ENCODE measurements at places on chromosomes 3 and 15.

DNA sequence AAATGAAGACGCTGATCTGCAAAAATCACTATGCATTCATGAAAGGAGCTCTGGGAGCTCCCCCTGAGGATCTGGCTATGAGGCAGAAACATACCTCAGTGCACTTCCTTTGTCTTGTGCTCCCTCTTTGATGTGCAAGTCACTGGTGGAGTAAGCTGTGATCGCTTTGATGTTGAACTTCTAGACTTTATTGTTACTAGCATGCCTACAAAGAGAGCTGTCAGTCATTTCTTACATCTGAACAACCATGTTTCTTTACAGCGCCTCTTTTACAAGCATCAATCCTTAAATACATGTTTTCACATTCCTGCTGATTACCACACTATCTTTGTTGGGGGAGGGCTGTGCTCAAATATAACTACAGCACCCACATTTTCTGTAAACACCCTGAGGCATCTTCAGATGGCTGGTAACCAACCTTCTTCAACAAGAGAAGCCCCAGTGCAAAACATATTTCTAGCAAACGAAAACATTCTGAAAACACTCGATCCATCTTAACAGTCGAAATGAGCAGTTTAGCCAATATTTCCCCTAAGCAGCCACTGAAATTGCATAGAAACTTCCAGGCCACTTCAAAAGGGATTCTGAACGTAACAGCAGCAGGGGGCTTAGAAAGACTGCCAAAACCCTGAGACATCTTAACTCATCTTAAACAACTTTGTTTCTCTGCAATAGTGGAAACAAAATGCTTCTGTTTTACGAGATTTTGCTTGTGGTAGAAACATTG is 101.9 kb upstream of the ICE2 start:
- DNase-seq = peak; percentile 63

GRCh38 chr15:63945838-63946298 is 100.4 kb downstream of the DAPK2 start:
- no peak for DNase-seq

GRCh38 chr3:12303534-12303933 is 14.7 kb downstream of the PPARG start:
- DNase-seq = no peak

GRCh38 chr3:163915280-163915679 is 1163.0 kb downstream of the SI start:
- DNase-seq = no peak

GRCh38 chr3:53774414-53774813 is 71.8 kb downstream of the CHDH start:
- DNase-seq = no peak

DNA sequence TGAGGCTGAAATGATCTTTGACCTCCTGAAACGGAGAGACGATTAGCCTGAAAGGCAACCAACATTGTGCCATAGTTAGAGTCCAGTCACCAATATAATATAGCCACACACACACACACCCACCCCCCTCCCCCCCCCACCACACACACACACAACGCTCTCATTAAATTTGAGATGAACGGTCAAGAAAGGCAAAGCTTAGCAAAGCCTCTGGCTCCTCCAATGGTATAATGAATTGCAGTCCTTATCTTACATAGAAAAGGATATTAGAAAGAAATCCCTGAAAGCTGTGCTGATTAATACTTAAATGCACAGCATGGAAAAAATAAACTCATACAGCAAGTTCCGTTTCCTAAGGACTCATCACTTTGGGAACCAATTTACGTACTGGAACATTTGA is 876 bp upstream of the ZNF385D start:
- DNase-seq = no peak

GRCh38 chr15:58522865-58523264 is 91.1 kb downstream of the LIPC start:
- DNase-seq = no peak

DNA sequence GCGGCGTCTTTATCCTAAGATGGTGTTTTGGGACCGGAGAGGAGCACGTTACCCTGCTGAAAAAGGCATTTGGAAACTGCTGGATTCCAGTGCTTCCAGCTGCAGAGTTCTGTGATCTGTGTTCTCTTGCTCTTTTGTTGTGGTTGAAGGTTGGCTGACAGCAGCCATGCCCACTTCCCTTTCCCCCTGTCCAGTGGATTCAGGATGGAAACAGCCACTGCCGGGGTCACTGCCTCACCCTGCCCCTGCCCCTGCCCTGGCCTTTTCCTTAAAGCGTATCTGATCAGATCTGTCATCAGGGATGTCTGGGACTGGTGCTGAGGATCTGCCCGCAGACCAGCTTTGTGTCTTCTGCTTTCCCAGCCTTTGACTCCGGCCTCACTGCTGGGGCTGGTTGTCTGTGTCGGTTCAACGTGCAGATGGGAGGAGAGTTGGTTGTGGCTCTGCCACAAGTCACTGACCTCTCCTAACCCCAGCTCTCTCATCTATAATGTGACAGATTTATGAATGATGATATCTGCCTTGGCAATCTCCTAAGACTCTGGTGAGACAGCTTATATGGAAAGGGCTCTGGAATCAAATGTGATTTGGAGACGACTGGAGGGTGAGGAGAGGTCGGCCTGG is 219.4 kb upstream of the BHLHE40 start:
- DNase-seq = no peak

DNA sequence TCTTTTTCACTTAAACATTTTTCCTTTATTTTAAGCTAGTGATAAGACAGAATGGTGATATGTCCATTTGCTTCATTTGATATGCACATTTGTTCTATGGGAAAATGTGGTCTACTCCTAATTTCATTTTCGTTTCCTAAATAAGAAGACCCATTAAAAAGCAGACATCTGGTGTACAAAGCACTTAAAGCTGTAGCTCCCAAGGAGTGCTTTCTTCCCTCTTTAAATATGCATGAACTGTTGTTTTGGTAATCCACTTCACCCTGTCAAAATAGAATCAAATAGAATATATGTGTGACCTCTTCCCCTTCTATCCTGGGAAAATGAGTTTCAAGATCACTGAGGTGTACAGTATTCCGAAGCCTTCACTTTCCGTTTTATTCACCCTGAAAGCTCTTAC is 182.8 kb downstream of the ROBO2 start:
- DNase-seq = no peak

DNA sequence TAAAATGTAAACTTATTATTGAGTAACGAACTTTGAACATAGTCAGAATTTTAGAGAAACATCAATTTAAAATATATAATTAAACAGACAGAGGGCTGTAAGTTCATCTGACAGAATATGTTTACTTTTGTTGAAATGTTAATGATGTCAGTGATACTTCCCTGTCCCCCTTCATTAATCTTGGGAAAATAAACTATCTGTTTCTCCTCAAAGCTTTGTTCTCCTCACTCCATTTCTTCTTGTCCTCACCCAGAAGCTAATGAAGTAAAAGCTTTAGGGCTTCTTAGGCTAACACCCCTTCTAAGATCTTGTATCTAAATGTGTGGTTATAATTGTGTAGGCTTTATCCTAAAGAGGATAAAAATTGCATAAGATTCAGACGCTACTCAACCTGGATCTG is 1031.8 kb downstream of the FHIT start:
- no peak for DNase-seq

- no peak for DNase-seq
These were observed 38.8 kb downstream of the EOGT start for GRCh38 chr3:68974711-68975110.

GRCh38 chr3:46709721-46710120 is 7.9 kb downstream of the PRSS50 start:
- DNase-seq = no peak

DNA sequence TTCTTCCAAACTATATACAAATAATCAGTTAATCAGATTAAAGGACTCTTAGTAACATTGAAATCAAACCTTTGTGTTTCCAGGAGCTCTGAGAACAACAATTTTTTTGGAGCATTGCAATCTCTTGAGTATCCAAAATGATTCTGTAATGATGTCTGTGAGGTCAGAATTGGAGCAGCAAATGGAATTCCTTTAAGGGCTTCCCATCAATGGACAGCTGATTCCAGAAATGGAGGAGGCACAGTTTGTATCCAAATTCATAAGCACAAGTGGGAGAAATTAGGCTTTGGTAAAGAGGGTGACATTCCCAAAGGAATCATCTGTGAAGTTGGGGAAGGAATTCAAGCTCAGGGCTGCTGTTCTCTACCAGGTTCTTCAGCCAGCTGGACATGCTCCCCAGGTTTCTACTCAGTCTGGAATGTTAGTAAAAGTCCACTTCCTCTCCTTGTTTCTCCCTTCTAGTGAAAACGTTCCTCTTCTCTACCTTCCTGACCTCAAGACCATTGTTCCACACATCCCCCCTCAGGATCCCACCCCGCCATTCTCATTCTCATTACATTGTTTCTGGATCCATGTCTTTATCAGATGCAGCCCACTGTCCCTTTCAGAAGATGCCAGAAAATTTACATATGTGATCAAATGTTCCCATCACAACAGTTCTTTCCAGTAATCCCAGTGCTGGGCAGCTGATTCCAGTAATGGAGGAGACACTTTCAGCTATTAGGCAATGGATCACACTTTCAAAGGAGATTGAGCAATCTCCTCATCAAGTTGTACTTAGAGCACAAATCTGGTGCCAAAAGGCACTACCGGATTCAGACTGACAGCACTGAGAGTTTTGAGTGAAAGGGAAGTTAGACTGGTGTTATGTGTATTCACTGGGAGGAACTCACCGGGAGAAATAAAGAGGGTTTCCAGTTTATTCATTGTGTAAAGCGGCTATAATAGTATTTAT is 391.3 kb upstream of the TPRG1 start:
- no peak for DNase-seq

- DNase-seq = no peak
These were observed 431.8 kb upstream of the CNTN4 start for GRCh38 chr3:1666865-1667264.

DNA sequence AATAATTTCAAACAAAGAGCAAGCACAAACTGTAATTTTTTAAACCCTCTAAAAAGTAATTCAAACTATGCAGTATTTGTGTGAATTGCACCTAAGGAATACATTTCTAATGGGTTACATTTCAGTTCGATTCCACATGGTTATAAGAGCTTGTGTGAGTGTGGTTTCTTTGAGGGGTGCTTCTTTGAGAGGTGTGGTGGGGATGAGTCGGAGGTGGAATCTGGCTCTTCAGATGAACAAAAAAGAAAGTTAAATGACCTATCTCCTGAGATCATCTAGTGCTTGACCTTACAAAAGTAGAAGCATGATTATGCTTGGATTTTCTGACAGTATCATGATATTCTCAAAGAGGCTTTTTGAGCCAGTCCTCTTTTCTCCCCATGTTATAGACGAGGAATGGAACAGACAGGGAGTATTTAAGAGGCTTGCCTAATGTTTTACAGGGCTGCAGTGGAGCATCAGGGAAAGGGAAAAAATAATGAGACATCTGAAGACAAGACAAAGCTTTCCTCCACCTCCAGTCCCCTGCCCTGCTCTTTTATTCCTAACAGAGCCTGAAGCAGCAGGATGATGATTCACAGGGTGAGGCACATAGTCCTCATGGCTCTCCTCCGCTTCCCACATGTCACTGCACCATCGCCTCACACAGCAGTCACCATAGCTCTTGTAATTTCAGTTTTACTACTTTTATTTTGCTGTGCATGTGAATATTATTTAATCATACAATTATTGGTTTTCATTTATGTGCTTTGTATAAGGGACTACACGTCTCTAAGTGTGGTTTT is 82.0 kb downstream of the LYSMD4 start:
- DNase-seq = no peak

- no peak for DNase-seq
These were observed 77.0 kb downstream of the BBX start for GRCh38 chr3:107599772-107600145.

DNA sequence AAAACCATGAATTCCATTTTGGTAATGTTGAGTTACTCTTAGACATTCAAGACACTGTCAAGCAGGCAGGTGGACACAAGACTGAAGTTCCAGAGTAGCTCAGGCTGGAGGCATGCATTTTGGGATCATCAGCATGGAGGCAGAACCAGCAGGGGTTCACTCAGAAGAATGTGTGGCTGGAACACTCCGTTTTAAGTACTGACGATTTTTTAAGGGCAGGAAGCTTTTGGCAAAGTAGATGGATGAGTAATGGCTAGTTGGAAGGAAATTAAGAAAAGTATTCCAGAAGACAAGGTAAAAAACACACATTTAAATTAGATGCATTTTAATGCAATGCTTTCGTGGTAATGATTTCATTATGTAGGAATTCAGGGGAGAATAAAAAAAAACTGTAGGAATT is 420.4 kb downstream of the ROBO2 start:
- no peak for DNase-seq

- DNase-seq = no peak
These were observed 91.3 kb downstream of the DGKG start for GRCh38 chr3:186270701-186271100.

DNA sequence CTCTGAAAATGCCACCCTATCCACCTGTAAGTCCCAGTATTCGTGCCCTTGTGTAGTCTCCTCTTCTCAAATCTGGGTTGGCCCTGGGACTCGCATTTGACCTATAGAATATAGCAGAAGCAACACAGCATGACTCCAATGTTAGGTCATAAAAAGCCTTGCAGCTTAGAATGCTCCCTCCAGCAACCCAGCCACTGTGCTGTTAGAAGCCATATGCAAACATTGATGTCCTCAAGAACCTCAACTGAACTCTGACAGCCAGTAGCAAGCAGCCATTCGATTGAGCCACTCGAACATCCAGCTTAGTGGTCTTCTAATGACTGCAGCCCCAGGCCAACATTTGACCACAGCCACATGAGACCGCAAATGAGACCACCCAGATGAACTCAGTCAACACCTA is 26.6 kb downstream of the MECOM start:
- DNase-seq = no peak

DNA sequence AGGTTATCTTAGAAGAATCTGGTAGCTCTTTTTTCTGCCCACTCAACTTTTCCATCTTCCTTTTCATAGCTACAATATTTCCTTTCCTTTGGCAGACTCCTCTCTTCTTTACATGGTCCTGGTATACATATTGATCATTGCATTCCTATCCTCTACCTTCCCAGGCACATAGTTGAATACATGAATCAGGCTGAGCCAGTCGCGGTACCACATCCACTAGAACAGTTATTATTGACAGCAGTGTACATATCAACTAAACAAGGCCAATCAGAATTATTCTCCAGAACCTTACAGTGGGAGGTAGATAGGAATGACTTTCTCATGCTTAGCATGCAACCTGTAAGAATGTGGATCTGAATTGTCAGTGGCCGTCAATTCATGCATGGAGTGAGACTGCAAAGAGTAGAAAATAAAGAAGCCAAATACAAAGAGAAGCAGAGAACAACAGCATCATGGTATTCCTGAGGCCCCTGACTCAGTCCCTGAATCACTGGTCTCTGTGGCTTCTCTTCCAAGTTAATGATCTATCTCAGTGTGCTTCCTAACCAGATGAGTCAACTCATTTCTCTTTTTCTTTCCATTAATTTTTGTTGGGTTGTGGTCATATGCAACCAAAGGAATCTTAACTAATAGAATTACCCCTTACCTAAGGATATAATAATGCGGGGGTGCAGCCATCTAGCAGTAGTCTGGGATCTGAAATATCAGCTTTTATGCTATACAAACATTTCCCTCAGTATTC is 60.9 kb upstream of the DCBLD2 start:
- no peak for DNase-seq

DNA sequence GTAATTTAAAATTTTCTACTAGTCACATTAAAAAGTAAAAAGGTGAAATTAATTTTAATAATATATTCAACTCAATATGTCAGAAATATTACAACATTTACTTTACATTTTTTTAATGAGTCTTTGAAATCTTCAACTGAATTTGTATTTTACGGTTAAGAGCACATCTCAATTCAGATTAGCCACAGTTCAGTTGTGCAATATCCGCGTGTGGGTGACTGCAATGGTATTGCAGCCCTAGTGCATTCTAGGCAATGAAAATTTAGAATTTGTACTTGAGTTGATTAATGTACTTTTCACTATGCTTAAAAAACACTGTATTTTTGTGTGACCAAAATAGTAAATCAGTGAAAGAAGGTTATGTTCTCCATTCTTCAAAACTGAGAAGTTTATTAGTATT is 57.3 kb downstream of the CEP63 start:
- no peak for DNase-seq

Data from T-helper 22 cell (primary cell).